T-helper 17 cell (primary cell): ENCODE measurements at places on chromosomes 4 and X. TPM values are rescaled to one million over a fixed set of nuclear protein-coding genes. Genes with fewer than 3 reads are reported as not detected.

Gene SPANXC
- total RNA-seq: not detected

DNA sequence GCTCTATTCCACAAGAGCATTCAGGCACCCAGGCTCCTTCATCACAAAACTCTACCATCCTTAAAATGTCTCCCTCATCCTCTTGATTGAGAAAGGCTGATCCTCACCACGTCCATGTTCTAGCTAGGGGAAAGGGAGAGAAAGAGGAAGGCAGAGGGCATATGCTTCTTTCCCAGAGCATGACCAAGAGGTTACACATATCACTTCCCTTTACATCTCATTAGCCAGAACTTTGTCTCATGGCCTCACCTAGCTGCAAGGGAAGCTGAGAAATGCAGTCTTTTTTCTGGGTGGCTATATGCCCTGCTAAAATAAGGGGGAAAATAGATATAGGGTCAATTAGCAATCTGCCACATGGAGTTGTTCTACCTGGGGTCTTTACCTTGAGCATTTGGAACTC, 42.7 kb downstream of the LONRF3 start:
- no peak for DNase-seq

GRCh38 chrX:26649534-26649933, 433.6 kb downstream of the MAGEB5 start:
- no peak for DNase-seq

Gene ITIH6
- not detected for total RNA-seq

DNA sequence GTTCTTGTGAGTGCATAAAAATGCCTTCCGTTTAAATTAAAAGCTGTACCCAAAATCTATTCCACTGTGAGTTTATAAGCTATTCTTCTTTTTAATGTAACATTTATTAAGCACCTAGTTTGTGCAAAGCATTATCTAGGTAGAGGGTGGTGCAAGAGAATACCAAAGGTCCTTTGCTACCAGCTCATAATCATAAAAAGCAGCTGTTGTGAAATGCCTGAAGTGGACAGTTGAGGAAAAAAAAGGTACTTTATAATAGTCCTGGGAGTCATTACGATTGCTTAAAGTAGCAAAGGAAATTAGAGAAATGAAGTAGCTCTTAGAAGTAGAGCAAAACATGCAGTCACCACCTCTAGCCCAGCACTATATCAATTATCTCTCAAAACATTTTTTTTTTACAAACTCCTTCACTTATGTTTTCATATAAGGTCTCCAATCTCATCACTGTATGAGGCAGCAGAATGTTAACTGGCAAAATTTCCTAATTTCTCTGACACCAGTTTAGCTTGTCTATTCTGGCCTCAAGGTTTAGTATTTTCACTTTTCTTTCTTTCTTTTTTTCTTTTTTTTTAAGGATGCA, 2.1 kb downstream of the MBNL3 start:
- DNase-seq: no peak

DNA sequence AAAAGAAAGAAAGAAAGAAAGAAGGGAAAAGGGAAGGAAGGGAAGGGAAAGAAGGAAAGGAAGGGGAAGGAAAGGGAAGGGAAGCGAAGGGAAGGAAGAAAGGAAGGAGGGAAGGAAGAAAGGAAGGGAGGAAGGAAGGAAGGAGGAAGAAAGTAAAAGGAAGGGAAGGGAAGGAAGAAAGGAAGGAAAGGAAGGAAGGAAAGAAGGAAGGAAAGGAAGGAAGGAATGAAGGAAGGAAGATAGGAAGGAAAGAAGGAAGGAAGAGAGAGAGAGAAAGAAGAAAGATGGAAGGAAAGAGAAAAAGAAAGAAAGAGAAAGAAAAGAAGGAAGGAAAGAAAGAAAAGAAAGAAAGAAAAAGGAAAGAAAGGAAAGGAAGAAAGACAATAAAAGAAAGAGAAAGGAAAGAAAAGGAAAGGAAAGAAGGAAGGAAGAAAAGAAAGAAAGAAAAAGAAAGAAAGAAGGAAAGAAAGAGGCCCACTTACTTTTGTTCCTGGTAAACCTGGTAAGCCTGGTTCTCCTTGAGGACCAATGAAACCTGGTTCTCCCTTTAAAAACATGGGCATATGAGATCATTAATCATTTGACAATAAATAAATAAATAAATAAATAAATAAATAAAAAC, 105.9 kb upstream of the ETNPPL start:
- DNase-seq: no peak

DNA sequence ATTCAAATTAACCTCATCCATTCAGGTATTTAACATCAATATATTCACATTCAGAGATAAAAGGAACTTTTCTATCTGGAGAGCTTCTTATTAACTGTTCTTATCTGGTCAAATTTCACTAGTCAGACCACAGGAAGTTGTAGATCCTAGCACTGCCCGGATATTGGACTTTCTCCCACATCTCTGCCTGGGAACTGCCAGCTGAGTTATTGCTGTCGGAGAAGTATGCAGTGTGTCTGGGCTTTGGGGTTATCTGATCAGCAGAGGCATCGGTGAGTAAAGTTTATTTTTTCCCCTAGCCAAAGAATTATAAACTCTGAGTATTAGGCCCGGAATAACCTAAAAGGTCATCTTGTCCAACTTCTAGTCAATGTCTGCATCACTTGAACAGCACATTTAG, 45.1 kb downstream of the OR13H1 start:
- no peak for DNase-seq

DNA sequence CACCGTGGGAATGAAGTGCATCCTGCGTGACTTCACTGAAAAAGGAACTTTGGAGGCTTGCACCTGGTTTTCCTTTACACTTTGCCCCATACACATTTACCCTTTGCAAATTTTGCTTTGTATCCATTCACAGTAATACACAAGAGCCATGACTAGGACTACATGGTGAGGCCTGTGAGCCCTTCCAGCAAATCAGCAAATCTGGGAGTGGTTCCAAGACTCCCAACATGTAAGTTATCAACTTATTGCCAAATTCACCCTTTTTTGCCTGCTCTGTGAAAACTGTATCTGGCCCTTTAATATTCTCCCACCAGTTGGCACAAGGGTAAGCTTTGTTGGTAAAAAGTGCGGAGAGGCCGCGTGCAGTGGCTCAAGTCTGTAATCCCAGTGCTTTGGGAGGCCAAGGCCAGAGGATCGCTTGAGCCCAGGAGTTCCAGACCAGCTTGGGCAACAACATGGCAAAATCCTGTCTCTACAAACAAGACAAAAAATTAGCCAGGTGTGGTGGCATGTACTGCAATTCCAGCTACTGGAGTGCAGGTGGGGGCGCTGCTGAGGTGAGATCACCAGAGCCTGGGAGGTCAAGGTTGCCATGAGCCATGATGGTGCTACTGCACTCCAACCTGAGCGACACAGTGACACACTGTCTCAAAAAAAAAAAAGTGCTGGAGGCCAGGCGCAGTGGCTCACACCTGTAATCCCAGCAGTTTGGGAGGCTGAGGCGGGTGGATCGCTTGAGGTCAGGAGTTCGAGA, 5.0 kb downstream of the PRMT9 start:
- DNase-seq: no peak

Gene NAP1L5
- 9.2 TPM for total RNA-seq

Gene LEF1
- 319 TPM for total RNA-seq

- DNase-seq: no peak
These were observed 526.5 kb downstream of the TRIML1 start for GRCh38 chr4:188665491-188666457.

DNA sequence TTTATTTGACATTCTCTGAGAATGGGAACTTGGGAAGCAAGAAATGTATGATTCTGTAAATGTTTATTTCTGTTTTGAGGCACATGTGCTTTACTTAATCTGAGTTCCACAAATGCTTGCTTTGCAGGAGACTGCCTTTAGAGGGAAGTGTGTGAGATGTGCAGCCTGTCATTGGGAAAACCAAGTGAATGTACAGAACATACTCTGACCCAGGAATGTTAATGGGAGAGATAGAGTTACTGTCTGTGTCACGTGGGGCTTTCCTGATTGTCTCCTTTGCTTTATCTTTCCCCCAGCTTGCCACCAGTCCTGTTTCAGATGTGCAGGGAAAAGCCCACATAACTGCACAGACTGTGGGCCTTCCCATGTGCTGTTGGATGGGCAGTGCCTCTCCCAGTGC, 218.6 kb upstream of the ANXA3 start:
- no peak for DNase-seq

- no peak for DNase-seq
These were observed 17.1 kb downstream of the USP46 start for GRCh38 chr4:52641854-52642563.

Gene SATL1
- total RNA-seq: not detected

- DNase-seq: no peak
These were observed 1.7 kb upstream of the SPARCL1 start for GRCh38 chr4:87530868-87531267.

Gene SLC10A7
- 19.8 TPM for total RNA-seq

Gene SRP72
- total RNA-seq: 133 TPM

DNA sequence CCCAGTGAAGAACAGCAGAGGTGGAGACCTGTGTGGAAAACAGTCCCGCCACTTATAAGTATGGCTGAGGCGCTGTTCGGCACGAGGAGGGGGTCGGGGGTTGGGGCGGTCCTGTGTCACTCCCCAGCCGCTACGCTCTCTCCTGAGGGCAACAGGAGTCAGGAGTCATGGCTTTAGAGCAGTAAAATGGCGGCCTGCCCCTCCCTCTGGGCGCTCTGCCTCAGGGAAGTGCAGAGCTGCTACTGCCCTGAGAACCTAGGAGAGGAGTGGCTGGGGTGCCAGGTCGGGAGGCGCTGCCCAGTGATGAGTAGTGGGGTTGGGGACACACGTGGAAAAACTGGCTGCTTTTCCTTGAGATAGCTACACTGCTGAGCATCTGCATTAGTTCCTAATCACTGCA, 551.2 kb upstream of the AMOT start:
- no peak for DNase-seq

GRCh38 chrX:14073556-14073955, 43.9 kb upstream of the GEMIN8 start:
- DNase-seq: no peak

Gene CABS1
- total RNA-seq: not detected

DNA sequence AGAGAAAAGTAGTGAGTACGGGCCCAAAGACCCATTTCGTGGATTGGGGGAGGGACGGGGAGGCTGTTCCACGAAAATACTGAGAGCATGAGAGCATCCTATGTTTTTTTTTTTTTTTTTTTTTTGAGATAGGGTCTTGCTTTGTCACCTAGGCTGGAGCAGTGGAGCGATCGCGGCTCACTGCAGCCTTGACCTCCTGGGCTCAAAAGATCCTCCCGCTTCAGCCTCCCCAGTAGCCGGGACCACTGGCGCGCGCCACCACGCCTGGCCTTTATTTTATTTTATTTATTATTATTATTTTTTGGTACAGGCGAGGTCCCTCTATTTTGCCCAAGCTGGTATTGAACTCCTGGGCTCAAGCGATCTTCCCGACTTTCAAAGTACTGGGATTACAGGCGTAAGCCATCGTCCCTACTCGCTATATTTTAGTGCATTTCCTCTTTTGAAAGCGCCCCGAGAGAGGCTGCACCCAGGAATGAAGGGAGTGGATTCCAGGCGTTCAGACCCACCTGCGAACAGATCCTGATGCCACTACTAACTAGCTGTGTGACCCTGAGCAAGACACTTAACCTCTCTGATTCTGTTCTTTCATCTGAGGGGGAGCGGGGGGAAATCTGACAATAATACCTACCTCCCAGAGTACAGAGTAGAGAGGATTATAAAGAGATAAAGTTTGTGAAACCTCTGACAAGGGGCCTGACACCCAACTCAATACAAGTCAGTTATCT, 5.4 kb upstream of the MSX1 start:
- no peak for DNase-seq
